Neural crest cell (in vitro differentiated cells): ENCODE measurements at places on chromosomes 5 and 9.

DNA sequence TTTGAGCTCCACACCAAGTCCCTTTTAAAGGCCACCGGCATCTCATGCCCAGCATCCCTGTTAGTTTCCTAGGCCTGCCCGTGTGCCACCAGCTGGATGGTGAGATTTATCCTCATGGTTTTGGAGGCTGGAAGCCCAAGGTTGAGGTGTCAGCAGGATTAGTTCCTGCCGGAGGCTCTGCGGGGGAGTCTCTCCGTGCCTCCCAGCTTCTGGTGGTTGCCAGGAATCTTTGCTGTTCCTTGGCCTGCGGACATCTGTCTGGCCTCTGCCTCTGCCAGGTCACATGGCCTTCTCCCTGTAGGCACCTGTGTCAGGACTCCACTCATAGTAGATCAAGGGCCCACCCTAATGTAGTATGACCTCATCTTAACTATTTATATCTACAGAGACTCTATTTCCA is 45.4 kb downstream of the JADE2 start:
- DNase-seq, result no peak

GRCh38 chr5:43051684-43052083 is 11.6 kb upstream of the ANXA2R start:
- no peak for DNase-seq

GRCh38 chr5:172903790-172904189 is 55.4 kb upstream of the RPL26L1 start:
- DNase-seq, result no peak

DNA sequence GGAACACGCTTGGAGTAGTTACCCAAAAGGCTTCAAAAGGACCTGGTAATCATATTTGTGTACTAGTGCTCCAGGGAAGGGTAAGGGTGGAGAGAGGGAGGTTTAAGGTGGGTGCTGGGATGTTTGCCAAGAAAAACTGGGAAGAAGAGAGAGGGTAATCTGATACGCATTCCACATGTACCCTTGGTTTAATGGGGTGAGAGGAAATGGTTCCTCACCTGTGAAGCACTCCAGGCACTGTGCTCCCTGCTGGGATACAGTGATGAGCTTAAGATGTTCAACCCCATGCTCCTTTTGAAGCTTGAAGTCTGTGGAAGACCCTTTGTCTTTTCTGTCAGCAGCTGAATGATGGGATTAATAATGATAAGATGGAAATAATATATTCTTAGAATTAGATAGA is 98.4 kb downstream of the COX7C start:
- DNase-seq, result no peak

GRCh38 chr5:40738502-40738901 is 17.3 kb downstream of the TTC33 start:
- DNase-seq, result no peak

- no peak for DNase-seq
Observed at GRCh38 chr5:146301626-146302025, 37.0 kb upstream of the POU4F3 start.

- no peak for DNase-seq
Observed at GRCh38 chr5:93658044-93658443, 75.0 kb downstream of the NR2F1 start.

DNA sequence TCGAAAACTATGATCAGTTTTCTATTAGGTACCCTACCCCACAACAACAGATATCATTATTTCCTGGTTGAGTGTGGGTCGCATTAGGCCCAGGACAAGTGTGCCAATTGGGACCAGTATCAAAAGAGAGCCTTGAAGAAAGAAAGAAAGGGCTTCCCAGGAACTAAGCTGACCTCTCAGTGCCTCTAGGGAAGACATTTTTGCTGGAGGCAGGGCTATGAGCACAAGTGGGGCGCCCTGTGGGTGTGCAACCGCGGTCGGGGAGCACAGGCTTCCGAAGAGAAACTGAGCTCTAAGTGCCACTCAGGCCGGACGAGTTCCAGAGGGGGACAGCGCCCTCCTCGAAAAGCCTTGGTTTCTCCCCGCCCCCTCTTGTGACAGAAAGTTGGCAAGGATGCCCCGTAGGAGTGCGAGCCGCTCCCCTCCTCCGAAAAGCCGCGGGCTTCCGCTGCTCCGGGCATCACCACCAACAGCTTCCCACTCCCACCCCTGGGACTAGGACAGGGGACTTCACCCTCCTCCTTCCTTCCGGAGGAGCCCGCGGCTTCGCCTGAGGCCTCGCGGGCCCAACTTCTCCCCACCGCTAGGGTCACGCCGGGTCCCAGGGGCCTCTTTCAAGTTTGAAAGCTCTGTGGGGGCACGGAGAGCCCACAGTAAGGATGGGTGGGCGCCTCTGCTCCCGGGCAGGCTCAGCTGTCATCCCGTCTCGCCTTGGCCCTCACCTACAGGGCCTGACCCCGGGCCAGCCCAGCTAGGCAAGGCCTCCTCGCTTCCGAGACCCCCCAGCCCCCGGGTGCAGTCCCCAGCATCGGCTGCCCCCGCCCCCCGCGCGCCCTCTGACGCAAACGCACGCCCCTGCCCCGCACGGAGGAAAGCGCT is 2.0 kb downstream of the NR2F1-AS1 start:
- peak; percentile 76 for DNase-seq

DNA sequence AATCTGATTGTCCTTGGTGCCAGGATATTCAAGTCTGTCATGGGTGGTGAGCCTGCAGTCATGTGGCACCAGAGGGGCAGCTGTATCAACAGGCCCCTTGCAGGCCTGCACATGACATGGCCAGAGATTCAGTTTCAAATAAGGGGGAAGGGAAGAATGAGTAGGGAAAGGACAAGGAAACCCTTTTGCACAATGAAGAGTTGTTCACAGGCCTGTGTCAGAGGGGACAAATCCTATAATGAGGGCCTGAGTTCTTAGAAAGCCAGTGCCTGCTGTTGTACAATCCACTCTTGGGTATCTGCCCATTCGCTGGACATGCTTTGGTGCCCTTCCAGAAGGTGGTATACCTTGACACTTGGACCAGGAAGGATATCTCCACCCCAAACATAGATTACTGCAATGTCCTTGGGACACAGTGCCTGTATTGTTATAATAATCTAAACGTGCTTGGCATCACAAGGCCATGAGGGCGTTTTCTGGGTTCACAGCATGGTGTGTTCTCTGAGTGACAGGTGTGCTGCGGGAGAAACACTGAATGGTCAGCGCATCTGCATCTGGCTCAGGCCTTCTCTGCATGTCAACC is 1.9 kb upstream of the TMEM171 start:
- DNase-seq, result no peak

DNA sequence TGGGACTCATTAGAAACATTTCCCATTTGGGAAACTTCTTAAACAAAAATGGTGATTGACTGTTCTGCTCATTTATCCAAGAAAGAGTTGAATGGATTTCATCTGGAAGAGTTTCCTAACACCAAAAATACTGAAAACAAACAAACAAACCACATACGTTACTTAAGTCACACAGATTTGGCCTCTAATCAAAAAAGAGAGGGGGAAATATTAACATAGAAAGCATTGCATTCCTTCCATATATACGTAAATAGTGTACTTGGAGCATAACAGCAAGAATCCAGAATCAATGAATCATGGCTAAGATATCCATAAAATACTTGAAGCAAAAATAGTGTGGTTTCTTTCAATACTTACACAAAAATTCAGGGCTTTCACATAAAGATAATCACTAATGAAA is 189.8 kb upstream of the MAP3K1 start:
- DNase-seq, result no peak

DNA sequence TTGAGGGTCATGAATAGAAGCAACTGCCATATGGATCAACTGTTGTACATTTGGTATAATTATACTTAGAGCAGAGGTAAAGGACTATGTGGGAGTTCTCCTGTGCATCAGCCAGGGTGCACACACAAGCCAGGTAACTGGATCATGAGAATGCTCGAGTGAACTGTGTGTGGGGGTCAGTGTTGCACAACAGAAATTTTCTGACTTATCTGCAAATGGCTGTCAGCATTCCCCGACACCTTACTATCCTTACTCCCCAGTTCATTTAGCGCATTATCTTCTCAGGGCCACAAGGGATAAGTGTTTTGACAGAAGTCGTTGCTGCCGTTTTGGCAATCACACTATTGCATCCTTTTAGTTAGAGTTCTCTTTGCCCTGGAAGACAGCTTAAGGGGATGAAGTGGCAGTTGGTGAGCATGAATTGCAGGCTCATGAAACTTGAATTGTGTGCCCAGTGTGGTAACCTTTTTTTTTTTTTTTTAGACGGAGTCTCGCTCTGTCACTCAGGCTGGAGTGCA is 1.7 kb downstream of the CANX start:
- no peak for DNase-seq

DNA sequence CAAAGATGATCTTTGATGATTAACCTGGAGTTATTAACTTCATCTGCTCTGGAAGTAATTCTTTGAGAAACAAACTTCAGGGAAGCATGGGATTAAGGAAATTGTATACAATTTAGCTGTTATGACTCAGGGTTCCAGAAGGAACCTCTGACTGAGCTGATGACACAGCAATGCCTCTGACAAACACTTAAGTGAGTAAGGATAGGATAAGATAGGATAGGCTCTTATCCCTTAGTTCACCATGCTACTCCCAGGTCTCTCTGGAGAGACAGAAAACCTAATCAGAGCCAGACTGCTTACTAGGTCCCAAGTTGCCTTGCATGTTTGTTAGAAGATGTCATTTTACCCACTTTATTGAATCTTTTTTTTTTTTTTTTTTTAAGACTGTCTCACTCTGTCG is 12.6 kb upstream of the TMEM38B start:
- no peak for DNase-seq
